ENCODE measurements at places on chromosomes 12 and 14. TPM values are rescaled to one million over a fixed set of nuclear protein-coding genes. Genes with fewer than 3 reads are reported as not detected.

Gene GUCY2C
- 0.14 TPM for total RNA-seq

Gene AQP6
- not detected for total RNA-seq

Gene SLC6A13
- total RNA-seq: 0.54 TPM

DNA sequence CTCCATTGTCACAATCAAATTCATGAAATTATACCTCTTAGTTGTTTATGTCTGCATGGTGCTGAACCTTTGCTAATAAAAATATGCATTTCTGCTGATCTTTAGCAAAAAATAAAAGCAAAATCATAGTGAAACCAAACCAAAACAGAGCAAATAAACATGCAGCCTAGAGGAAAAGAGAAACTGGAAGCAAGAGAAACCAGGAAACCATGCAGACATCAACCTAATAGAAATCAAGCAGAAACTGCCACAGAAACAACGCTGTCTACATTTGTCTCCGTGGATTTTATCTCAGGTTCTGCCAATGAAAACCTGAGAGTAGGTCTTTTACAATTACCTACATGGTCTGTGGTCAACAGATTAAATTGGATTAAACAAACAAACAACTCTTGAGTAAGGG lies 173.7 kb downstream of the SYT10 start:
- no peak overlapping the region for H3K4me3 ChIP-seq
- no peaks in the 10 kb centered on the region for H3K27me3 ChIP-seq
- H3K36me3 ChIP-seq: no peaks in the 10 kb centered on the region
- DNase-seq: no peak

GRCh38 chr14:103408491-103409155 lies 23.4 kb downstream of the MARK3 start:
- H3K36me3 ChIP-seq: peaks cover 17% of the 10 kb centered on the region
- no peak for DNase-seq
- H3K27me3 ChIP-seq: no peaks in the 10 kb centered on the region
- peak overlapping the region; percentile 30 for H3K27ac ChIP-seq

DNA sequence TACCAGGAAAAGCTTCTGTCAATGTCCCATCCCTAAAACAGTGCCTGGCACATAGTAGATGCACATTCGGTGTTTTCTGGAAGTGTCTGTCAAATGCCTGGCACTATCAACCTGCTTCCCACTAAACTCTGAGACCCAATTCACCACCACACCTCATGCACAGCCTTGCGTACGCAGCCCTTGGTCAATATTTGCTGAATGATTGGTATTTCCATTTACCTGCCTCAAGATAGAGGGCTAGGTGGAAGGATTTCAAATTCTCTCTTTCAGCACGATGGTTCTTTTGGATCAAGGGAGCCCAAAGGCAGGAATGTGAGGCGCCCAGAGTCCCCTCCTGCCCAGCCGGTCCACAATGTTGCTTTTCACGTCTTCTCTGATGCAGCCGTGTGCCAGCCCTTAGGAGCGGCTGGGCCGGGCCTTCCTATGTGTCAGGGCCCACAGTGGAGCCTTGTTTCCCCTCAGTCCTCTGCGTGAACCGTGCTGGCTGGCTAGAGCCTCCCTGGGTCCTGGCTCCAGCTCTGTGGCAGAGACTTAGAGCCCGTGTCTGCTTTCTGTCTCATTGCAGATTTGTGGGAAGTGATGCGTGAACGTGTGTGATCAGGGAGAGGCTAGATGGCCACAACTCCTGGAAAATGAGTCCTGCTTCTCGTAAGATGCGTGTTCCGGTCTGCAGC lies 99.9 kb upstream of the RFLNA start:
- no peaks in the 10 kb centered on the region for H3K27me3 ChIP-seq
- peaks cover 10% of the 10 kb centered on the region for H3K4me1 ChIP-seq
- DNase-seq: no peak
- no peak overlapping the region for H3K4me3 ChIP-seq
- H3K36me3 ChIP-seq: no peaks in the 10 kb centered on the region

GRCh38 chr12:88590851-88591250 lies 10.6 kb upstream of the KITLG start:
- no peak overlapping the region for H3K4me3 ChIP-seq
- no peak for DNase-seq
- H3K27ac ChIP-seq: no peak overlapping the region

GRCh38 chr14:68539789-68540188 lies 253.1 kb downstream of the ZFP36L1 start:
- H3K27me3 ChIP-seq: no peaks in the 10 kb centered on the region
- no peak overlapping the region for H3K4me3 ChIP-seq
- DNase-seq: no peak
- H3K27ac ChIP-seq: no peak overlapping the region
- no peaks in the 10 kb centered on the region for H3K36me3 ChIP-seq

DNA sequence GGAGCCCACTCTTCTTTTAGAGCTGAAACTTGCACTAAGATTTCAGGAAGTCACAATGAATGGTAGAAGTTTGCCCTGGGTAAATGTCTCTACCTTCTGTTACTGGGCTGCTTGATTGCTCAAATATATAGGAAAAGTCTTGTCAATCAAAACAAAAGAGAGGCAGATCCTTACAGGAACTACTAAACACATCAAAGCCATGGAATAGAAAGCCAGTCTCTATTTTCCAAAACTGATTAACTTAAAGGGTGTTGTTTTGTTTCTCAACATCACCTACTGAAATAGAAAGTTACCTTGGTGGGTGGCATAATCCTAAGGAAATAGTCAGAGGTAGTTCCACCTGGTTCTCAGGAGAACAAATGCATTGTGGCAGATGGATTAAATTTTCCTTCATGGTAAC lies at the start of gene GPHB5:
TSS of gene GPHB5 (minus strand) at position 101 of the 400 bp plus-strand sequence. CDS start 1,086 bp downstream, outside the sequence.
- no peak within 1 kb of the TSS for H3K27ac ChIP-seq
- DNase-seq: no peak
- no peak within 1 kb of the TSS for H3K4me3 ChIP-seq
- H3K27me3 ChIP-seq: no peaks in the 10 kb centered on the region

DNA sequence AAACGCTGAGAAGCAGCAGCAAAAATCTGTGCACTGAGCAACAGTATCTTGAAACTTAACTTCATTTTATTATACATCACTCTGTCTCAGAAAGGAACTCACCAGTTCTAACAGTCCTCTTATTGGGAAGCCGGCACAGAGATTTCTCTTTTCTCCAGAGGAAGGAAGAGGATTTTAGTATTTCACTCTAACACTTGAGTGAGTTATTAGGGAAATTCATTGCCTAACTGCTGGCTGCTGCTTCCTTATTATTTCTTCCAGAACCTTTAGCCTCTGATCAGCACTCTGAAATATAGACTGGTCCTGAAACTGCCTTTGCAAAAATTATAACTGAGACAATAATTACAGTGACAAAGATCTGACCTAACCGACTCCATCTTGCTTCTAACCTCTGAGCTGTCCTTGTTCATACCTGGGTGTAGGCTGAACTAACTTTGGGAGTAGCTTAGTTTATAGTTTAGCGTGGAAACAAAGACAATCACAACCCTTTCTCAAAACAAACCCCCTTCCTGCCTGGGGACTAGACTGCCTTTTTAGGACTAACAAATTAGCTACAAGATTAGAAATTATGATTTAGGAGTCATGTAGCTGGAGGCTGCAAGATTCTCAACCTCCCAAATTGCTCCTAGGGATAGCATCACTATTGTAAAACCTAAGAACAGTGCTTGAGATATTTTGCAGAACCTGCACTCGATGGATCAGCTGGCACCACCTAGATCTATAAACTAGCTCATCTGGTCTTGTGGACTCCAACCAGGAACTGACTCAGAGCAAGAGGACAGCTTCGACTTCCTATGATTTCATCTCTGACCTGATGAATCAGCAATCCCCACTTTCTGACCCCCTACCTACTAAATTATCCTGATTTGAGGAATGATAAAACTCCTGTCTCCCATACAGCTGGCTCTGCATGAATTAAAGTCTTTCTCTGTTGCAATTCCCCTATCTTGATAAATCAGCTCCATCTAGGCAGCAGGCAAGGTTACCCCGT lies 117.5 kb downstream of the DYRK2 start:
- no peak overlapping the region for H3K4me3 ChIP-seq
- H3K27me3 ChIP-seq: no peaks in the 10 kb centered on the region
- no peak for DNase-seq
- H3K36me3 ChIP-seq: no peaks in the 10 kb centered on the region
- no peak overlapping the region for H3K27ac ChIP-seq
- H3K4me1 ChIP-seq: no peaks in the 10 kb centered on the region

- H3K36me3 ChIP-seq: no peaks in the 10 kb centered on the region
- H3K4me1 ChIP-seq: peaks cover 34% of the 10 kb centered on the region
- H3K4me3 ChIP-seq: no peak overlapping the region
- no peaks in the 10 kb centered on the region for H3K27me3 ChIP-seq
Observed at GRCh38 chr12:67460388-67460787, 188.2 kb upstream of the DYRK2 start.

- H3K27me3 ChIP-seq: no peaks in the 10 kb centered on the region
- H3K4me3 ChIP-seq: no peak overlapping the region
- H3K4me1 ChIP-seq: no peaks in the 10 kb centered on the region
- DNase-seq: no peak
- no peaks in the 10 kb centered on the region for H3K36me3 ChIP-seq
- H3K27ac ChIP-seq: no peak overlapping the region
Observed at GRCh38 chr12:106178562-106178961, 39.8 kb upstream of the NUAK1 start.

- DNase-seq: no peak
- no peaks in the 10 kb centered on the region for H3K4me1 ChIP-seq
- no peak overlapping the region for H3K27ac ChIP-seq
- no peaks in the 10 kb centered on the region for H3K27me3 ChIP-seq
Observed at GRCh38 chr12:94813314-94813713, 163.0 kb upstream of the TMCC3 start.

DNA sequence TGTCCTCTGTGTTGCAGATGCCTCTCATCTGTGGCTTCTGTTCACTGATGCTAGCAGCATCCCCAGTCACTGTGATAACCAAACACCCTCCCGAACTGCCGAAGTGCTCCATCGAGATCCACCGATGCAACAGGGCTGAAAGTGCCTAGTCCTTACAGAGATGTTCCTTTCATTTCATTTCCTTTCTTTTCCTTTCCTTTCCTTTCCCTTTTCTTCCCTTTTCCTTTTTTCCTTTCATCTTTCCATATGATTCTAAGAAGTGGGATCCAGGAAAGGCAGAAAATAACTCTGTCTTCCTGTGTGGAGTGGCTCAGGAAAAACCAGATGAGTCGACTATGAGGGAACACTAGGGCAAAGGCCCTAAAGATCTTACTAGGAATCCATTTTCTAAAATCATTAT lies 26.7 kb downstream of the FGF6 start:
- no peak overlapping the region for H3K4me3 ChIP-seq
- DNase-seq: no peak

DNA sequence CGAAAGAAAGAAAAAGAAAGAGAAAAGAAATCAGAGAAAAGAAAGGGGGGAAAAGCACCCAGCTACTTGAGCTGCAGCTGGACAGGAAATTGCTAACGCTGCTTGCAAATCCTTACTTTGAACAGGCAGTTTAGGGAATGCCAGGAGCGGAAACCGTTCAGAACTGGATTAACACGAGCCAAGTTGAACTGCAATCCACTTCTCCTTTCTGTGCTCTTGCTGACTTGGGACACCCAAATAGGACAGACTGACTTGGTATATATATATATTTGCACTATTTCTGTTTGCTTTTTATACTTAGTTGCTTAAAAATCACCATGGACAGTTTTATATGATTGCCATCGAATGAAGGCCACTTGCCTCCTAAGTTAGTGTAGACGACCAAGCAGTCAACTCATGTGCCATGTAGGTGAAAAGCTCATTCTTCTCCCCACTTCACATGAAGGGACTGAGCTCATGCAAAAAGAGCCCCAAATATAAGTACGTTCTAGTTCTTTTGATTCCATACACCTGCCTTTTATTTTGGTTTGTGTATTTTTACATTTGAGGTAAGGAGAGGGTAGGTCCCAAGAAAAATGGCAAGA lies 5.5 kb downstream of the DUSP6 start:
- H3K4me1 ChIP-seq: peaks cover 60% of the 10 kb centered on the region
- no peaks in the 10 kb centered on the region for H3K36me3 ChIP-seq
- peak overlapping the region; percentile 34 for H3K4me3 ChIP-seq
- no peak for DNase-seq
- peak overlapping the region; percentile 30 for H3K27ac ChIP-seq

DNA sequence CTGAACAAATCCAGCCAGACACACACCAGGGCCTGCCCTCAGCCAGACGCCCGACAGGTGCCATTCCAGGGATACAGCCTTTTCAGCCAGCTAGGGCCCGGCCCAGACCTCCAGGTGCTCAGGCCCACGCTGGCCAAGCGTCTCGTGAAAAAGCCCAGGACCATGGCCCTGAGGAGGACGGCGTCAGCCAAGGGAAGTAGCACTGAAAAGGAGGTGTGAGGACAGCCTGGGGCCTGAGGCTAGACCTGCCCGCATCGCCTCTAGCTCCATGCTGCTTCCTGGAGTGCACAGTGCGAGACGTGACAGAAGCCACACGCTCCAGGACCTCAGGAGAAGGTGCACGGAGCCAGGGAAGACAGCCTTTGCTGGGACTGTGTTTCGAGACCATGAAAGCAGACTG lies 29.8 kb downstream of the GOLGA3 start:
- no peak overlapping the region for H3K4me3 ChIP-seq
- H3K4me1 ChIP-seq: no peaks in the 10 kb centered on the region
- no peak for DNase-seq
- H3K27ac ChIP-seq: no peak overlapping the region

Measured in thoracic aorta (tissue), 2 donors.